Fibroblast of the aortic adventitia (primary cell): ENCODE measurements at places on chromosomes 12 and 14.

GRCh38 chr12:56948457-56948777, 9.0 kb downstream of the RDH16 start:
- DNase-seq, result no peak

DNA sequence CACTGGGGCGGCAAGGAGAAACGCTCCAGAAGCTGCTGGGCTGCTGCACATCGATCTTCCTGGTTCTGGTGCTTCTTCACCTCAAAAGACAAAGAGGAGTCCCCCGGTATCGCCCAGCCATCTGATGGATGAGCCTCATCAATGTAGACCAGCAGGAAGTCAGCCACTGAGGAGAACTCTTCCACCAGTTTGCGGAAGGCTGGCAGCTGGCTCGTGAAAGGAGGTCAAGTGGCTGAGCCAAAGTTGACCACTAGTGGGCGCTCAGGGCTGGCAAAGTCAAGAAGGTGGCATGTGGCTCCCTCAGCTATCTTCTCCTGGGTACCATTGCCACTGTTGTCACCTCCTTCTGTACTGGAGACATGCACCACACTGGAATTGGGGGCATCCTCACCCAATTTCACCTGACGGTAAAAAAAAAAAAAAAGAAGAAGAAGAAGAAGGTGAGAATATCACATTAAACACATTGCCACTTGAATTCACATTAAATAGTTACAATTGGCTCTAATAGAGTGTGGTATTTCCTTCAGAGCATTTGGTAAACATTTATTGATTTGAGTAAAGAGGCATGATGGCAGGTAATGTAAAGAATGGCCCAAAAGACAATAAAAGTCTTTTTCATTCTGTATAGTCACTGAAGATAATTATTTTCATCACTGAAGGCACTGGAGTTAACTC, 8.3 kb downstream of the DIO2 start:
- DNase-seq, result no peak

GRCh38 chr14:97408937-97409815, 612.0 kb downstream of the VRK1 start:
- no peak for DNase-seq

GRCh38 chr12:54413284-54414190, 5.5 kb downstream of the ITGA5 start:
- no peak for DNase-seq

DNA sequence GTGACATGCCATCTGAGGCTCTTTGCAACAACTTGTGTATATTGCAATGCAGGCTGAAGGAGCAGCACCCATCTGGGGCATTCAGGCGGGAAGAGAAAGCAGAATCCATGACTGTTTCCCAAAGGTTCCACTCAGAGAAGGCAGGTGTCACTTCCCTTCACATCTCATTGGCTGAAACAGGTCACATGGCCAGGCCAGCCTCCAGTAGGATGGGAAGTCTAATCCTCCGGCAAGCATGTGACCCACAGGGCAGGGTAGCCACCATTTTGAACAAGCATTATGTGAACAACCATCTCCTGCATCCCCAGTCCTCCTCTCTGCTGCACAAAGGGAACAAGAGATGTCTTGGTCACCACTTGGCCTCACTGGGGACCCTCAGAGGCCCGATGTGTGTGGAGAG, 70.6 kb downstream of the RIN3 start:
- no peak for DNase-seq
